ENCODE measurements at places on chromosomes 6 and 20.

- no peaks in the 10 kb centered on the region for H3K36me3 ChIP-seq
- no peak overlapping the region for H3K27ac ChIP-seq
- peak; percentile 63 for DNase-seq
- no peaks in the 10 kb centered on the region for H3K27me3 ChIP-seq
Observed at GRCh38 chr6:130717657-130718056, 109.5 kb upstream of the SMLR1 start.

GRCh38 chr20:63022501-63022900, 15.7 kb upstream of the BHLHE23 start:
- no peak overlapping the region for H3K27ac ChIP-seq
- no peaks in the 10 kb centered on the region for H3K36me3 ChIP-seq
- no peak overlapping the region for H3K4me3 ChIP-seq
- peaks cover 7% of the 10 kb centered on the region for H3K27me3 ChIP-seq

DNA sequence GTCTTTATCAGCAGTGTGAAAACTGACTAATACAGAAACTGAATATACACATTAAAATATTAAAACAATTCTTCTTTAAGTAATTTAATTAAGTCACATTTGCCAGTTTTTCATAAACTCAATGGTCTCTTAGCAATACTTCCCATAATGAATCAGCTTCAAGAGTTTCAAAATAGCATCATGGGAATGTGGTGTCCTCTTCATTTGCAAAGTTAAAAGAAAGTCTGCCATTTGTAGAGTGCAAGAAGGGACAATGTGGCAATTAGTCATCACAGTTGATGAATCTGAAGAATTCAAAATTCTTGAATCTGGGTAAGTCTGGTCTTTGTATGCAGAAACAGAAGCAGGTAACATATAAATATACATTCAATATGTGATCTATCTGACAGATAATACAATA, 38.7 kb downstream of the SYNE1 start:
- no peaks in the 10 kb centered on the region for H3K4me1 ChIP-seq
- H3K27me3 ChIP-seq = no peaks in the 10 kb centered on the region
- no peak overlapping the region for H3K27ac ChIP-seq
- no peaks in the 10 kb centered on the region for H3K36me3 ChIP-seq
- H3K4me3 ChIP-seq = no peak overlapping the region

DNA sequence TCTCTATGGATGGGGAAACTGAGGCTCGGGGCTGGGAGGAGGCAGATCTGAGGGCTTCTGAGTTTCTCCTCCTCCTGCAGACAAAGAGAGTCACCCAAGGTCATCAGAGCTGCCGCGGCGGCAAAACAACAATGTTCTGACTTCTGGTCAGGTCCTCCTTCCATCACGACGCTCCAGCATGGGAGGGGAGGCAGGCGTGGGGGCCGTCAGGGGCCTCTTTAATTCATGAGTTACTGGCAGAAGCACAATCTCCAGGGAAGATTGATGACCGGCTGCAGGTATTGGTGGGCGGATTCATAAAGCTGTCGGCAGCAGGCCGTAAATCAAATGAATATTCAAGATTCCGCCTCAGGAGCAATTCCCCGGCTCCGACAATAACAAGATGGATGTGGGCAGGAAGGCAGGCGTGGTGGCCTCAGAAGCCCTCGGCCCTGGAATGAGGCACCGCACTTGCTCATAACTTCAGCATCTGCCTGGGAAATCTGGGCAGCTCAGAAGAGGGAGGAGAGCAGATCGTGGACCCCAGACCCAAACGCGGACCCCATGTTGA, 19.1 kb downstream of the PCK1 start:
- no peak overlapping the region for H3K4me3 ChIP-seq
- peaks cover 32% of the 10 kb centered on the region for H3K27me3 ChIP-seq
- no peak for DNase-seq
- no peak overlapping the region for H3K27ac ChIP-seq
- H3K4me1 ChIP-seq = peaks cover 3% of the 10 kb centered on the region
- H3K36me3 ChIP-seq = no peaks in the 10 kb centered on the region

DNA sequence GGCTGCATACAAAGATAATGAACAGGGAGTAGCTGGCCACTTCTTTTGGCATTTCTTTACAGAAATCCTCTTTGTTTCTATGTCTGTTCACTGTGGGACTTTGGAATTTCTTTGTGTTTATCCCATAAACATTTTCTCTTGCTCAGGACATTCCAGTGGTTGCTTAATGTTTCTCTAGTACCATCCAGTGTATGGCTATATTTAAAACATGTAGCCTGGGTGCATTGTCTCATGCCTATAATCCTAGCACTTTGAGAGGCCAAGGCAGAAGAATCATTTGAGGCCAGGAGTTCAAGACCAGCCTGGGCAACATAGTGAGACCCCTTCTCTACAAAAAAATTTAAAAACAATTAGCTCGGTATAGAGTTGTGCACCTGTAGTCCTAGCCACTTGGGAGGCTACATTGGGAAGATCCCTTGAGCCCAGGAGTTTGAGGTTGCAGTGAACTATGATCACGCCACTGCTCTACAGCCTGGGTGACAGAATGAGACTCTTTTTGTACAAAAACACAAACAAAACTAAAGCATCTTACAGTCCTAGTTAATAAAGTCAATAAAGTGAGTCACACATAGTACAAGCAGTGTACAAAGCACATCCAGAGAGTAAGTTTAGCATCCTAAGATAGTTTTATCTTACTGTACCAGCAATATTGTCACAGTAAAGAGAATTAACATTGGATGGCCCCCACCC, 63.3 kb downstream of the ZFAND3 start:
- no peaks in the 10 kb centered on the region for H3K27me3 ChIP-seq
- H3K36me3 ChIP-seq = no peaks in the 10 kb centered on the region
- H3K27ac ChIP-seq = no peak overlapping the region
- no peak overlapping the region for H3K4me3 ChIP-seq
- peaks cover 12% of the 10 kb centered on the region for H3K4me1 ChIP-seq
- DNase-seq = no peak

- H3K27me3 ChIP-seq = no peaks in the 10 kb centered on the region
- no peak overlapping the region for H3K4me3 ChIP-seq
- no peak overlapping the region for H3K27ac ChIP-seq
- H3K4me1 ChIP-seq = peaks cover 16% of the 10 kb centered on the region
Observed at GRCh38 chr6:13331516-13332348, 3.4 kb upstream of the TBC1D7 start.

DNA sequence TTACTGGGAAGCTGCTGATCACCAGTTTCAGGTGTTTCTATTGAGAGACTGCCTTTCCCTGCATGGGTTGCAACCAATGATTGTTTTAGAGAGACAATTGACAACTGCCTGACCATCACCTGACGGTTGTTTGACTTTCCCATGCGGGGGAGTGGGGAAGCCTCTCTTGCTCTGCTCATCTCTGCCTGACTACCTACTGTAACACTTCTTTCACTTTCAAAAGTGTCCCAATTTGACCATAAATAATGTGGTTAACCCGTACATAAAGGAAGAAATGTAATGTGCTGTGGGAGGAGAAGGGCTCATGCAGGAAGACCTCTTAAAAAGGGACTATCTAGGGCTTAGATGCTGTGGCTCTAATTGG, 122.1 kb upstream of the PHACTR1 start:
- no peaks in the 10 kb centered on the region for H3K27me3 ChIP-seq
- H3K4me1 ChIP-seq = no peaks in the 10 kb centered on the region
- no peak for DNase-seq
- no peak overlapping the region for H3K4me3 ChIP-seq
- no peaks in the 10 kb centered on the region for H3K36me3 ChIP-seq
- no peak overlapping the region for H3K27ac ChIP-seq

- no peaks in the 10 kb centered on the region for H3K27me3 ChIP-seq
- DNase-seq = no peak
- peaks cover 10% of the 10 kb centered on the region for H3K4me1 ChIP-seq
- H3K36me3 ChIP-seq = no peaks in the 10 kb centered on the region
Observed at GRCh38 chr6:130598021-130598989, 228.9 kb upstream of the SMLR1 start.

DNA sequence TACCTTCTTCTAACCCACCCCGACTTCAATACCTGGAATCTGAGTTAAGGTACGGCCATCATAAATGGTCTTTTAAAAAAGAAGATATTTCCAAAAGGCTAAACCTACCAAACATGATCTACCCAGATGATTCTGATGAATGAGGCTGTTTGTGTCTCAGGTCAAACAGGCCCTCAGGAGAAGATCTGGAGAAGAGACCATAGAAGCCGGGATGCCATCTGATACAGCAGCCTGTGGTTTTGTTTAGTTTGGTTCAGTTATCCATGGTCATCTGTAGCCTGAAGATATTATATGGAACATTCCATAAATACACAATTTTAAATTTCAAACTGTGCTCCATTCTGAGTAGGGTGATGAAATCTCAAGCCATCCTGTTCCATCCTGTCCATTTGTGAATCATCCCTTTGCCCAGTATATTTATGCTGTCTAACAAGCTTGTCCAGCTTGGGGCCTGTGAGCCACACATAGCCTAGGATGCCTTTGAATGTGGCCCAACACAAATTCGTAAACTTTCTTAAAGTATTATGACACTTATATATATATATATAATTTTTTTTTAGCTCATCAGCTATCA, 4.0 kb upstream of the CAP2 start:
- H3K27me3 ChIP-seq = peaks cover 39% of the 10 kb centered on the region
- no peaks in the 10 kb centered on the region for H3K4me1 ChIP-seq
- H3K36me3 ChIP-seq = no peaks in the 10 kb centered on the region
- DNase-seq = no peak
- H3K27ac ChIP-seq = no peak overlapping the region
- H3K4me3 ChIP-seq = no peak overlapping the region

GRCh38 chr6:128138694-128139093, 237.8 kb upstream of the THEMIS start:
- H3K4me1 ChIP-seq = no peaks in the 10 kb centered on the region
- no peaks in the 10 kb centered on the region for H3K36me3 ChIP-seq
- no peak overlapping the region for H3K27ac ChIP-seq

DNA sequence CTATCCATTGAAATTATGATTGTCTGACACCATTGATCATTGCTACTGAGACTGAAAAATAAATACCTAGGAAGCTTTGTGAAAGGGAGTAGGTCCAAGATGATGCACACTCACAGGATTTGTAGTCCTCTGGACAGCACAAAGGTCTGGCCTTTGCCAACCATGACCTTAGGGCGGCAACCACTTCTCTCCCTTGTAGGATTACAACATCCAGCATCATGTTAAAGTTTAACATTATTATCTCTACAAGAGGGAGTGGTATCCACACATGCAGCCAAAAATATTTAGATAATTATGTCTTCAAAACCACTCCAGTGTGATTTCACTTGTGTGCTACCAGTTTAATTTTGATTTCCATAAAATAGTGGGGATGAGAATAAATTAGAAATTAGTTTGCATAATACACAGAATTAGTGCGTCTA, 51.1 kb upstream of the NHSL1 start:
- H3K36me3 ChIP-seq = no peaks in the 10 kb centered on the region
- no peak overlapping the region for H3K4me3 ChIP-seq
- no peak overlapping the region for H3K27ac ChIP-seq
- no peaks in the 10 kb centered on the region for H3K27me3 ChIP-seq

DNA sequence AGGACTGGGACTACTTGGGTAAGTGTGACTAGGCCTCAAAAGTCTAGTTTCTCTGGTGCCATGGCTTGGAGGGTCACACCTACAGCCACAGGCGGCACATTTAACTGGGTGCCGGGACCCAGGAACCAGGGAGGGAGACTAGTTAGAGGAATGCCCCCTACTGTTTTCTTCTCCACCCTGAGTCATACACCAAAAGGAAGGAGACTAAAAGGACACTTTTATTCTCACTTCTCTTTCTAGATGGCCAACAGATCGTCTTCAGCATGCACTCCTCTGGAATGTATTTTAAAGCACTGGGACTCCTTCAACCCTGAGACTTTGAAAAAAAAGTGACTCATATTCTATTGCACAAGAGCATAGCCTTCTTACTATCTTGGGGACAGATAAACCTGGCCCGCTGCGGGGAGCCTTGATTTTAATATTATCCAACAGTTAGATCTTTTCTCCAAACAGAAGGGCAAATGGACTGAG, 33.4 kb downstream of the PLN start:
- no peak overlapping the region for H3K27ac ChIP-seq
- no peak for DNase-seq
- H3K27me3 ChIP-seq = no peaks in the 10 kb centered on the region
- H3K36me3 ChIP-seq = peaks cover 27% of the 10 kb centered on the region

DNA sequence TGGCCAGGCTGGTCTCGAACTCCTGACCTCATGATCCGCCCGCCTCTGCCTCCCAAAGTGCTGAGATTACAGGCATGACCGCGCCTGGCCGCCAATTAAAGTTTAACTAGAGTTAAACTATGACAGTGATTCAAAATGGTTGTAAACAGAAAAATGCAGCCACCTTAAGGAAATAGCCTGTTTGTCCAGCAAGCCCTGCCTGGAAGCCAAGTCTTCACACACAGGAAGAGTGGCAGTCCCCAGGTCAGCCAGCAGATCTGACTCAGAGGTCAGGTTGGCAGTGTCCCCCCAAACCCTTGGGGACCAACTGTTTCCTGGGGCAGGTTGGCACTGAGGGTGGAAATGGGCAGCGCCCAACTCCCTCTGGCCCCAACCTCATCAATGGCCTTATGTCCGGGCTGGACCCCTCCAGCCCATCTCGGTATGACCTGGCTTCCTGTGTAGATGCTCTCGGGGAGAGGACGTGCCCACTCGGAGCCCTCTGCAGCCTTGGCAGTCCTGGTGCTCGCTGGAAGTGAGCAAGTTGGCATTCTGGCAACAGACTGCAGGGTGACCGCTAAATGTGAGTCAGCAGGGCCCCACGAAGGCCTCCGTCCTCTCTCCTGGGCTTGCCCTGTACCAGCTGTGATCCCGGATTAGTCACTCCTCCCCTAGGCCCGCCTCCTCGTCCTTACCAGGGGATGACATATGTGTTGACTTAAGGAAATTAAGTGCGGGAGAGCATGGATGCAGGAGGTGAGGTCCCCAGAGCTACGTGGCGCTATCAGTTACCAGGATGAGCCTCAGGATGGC, 9.7 kb upstream of the HSP90AB1 start:
- peak overlapping the region; percentile 74 for H3K27ac ChIP-seq
- peaks cover 18% of the 10 kb centered on the region for H3K4me1 ChIP-seq
- peak; percentile 54 for DNase-seq
- H3K36me3 ChIP-seq = no peaks in the 10 kb centered on the region
- no peaks in the 10 kb centered on the region for H3K27me3 ChIP-seq
- H3K4me3 ChIP-seq = peak overlapping the region; percentile 64

- H3K4me1 ChIP-seq = no peaks in the 10 kb centered on the region
- no peak for DNase-seq
- H3K27ac ChIP-seq = no peak overlapping the region
- no peaks in the 10 kb centered on the region for H3K36me3 ChIP-seq
- H3K27me3 ChIP-seq = no peaks in the 10 kb centered on the region
- H3K4me3 ChIP-seq = no peak overlapping the region
Observed at GRCh38 chr20:37922016-37922415, 19.1 kb downstream of the VSTM2L start.

GRCh38 chr20:57774111-57774880, 64.5 kb upstream of the PMEPA1 start:
- peaks cover 3% of the 10 kb centered on the region for H3K27me3 ChIP-seq
- no peak overlapping the region for H3K27ac ChIP-seq
- H3K4me3 ChIP-seq = no peak overlapping the region
- no peaks in the 10 kb centered on the region for H3K4me1 ChIP-seq
- H3K36me3 ChIP-seq = no peaks in the 10 kb centered on the region

DNA sequence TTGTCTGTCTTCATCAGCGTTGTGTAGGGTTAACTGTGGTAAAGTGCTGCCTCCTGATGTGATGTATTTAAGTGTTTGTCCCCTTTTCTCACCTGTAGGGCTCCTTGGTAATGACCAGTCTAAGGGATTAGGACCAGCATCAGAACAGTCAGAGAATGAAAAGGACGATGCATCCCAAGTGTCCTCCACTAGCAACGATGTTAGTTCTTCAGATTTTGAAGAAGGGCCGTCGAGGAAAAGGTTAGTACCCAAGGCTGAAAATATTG, 164.2 kb downstream of the JARID2 start:
- peaks cover 20% of the 10 kb centered on the region for H3K4me1 ChIP-seq
- H3K27ac ChIP-seq = no peak overlapping the region
- no peak overlapping the region for H3K4me3 ChIP-seq
- no peak for DNase-seq
